ENCODE measurements at places on chromosomes 4 and X.

- DNase-seq: no peak
Observed at GRCh38 chr4:109179061-109179460, 123.4 kb downstream of the COL25A1 start.

DNA sequence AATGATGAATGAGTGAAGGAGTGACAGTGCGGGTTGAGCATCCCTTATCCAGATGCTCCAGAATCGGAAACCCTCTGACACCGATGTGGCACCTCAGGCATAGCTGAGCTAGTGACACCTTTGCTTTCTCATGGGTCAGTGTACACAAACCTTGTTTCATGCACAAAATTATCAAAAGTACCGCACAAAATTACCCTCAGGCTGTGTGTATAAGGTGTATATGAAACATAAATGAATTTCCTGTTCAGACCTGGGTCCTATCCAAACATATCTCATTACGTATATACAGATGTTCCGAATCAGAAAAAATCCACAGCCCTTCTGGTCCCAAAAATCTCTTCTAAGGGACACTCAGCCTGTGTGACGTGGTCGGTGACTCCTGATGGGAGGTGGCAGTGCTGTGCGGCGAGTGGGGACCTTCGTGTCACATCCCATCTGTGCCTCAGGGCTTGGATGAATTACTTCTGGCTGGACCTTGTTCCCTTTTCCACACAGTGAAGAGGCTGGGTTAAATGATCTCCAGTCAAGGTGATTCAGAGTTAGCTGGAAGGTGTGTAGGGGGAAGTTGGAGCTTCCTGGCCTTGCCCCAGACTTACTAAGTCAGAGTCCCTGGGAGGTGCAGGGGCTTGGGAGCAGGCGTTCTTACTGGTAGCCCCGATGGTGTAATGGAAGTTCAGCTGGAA lies 18.8 kb downstream of the RGS12 start:
- DNase-seq: no peak

- no peak for DNase-seq
Observed at GRCh38 chr4:5552451-5552850, 155.9 kb downstream of the EVC2 start.

- no peak for DNase-seq
Observed at GRCh38 chr4:51868449-51868847, 25.5 kb downstream of the DCUN1D4 start.

DNA sequence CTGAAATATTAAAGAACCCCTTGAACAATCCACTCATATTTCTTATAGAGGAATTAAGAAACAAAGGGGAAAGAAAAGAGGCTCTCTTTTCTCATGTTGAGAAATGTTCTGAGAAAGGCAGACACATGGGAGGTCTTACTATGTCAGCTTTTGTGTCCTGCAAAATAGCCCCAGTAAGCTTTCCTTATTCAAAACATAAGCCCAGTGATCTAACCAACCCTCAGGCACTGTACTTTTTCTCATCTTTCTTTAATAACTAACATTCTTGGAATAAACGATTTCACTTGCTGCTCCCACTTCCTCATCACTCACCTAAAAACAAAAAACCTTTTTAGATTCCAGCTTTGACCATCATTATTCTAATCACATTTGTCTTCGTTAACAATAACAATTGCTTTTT lies 115.9 kb downstream of the GLRA3 start:
- no peak for DNase-seq

DNA sequence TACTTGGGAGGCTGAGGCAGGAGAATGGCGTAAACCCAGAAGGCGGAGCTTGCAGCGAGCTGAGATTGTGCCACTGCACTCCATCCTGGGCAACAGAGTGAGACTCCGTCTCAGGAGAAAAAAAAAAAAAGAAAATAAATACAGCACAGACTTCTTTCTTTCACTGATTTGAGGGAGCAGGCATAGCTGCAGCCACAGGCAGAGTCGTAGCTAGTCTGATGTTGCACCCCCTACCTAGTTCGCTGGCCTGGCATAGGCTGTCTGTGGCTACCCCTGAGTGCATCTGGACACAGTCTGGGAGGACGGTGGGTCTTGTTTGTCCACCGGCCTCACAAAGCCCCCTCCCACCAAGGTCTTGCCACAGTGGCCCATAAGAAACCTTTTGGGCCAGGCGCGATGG lies 21.4 kb downstream of the IL3RA start:
- no peak for DNase-seq

- DNase-seq: no peak
Observed at GRCh38 chrX:15977644-15978043, 123.0 kb upstream of the AP1S2 start.

- DNase-seq: no peak
Observed at GRCh38 chrX:56281789-56282188, 49.6 kb downstream of the KLF8 start.

- no peak for DNase-seq
Observed at GRCh38 chrX:39018541-39018940, 217.3 kb downstream of the MID1IP1 start.

DNA sequence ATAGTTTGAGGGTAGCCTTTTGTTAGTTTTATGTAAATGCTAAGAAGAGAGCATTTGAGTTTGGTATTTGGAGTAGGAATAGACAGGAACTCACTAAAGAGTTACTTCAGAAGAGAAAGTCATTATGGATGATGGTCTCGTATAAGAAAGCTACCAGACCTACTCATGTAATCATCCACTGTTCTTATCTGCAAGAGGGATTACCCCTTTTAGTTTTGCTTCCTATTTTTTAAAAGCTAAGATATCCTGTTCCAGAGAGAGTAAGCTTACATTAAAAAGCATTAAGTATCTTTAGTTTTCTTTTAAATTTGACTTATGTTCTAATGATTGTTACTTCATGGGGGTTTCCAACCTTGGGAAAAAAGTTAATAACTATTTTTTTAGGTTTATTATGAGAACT lies 12.5 kb upstream of the ART3 start:
- DNase-seq: no peak

GRCh38 chr4:11602606-11603340 lies 174.1 kb upstream of the HS3ST1 start:
- DNase-seq: no peak

- no peak for DNase-seq
Observed at GRCh38 chrX:63755892-63756291, 29.1 kb downstream of the ARHGEF9 start.

GRCh38 chrX:1249101-1249887 lies 19.3 kb upstream of the CSF2RA start:
- DNase-seq: no peak

DNA sequence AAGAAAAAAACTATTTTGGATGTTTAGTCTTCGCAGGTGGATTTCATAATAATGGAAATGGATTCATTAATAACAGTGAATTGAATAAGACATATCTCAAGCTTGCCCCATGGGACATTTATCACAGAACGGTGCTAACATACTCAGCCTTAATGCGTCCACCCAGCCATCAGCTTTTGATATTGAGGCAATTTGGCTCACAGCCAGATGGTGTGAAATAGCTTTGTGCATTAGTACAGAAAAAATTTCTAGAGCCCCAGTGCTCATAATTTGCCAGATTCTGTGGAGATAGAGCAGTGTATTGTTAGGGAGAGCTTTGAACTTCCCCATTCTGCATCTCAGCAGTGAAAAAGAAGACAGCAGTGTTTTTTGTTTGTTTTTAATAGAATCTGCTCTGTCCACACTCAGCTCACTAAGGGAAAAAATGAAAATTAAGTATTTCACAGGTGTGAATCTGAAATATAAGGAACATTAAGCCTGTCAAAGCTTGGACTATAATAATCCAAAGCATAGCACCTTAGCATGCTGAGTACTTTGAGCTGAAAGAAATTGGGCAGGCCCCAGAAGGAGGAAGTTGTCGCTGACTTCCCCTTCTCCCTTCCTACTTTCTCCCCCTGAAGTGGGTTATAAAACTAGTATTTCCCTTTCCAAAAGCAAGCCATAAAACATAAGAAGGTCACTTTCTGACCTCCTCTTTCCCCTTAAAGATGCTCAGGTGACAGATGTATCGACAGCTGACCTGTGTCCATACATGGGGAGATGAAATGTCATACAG lies 295.8 kb downstream of the MAGEB5 start:
- DNase-seq: no peak

- no peak for DNase-seq
Observed at GRCh38 chr4:39227906-39228305, 45.6 kb downstream of the WDR19 start.

GRCh38 chrX:70231666-70232065 lies 2.8 kb upstream of the AWAT1 start:
- no peak for DNase-seq

DNA sequence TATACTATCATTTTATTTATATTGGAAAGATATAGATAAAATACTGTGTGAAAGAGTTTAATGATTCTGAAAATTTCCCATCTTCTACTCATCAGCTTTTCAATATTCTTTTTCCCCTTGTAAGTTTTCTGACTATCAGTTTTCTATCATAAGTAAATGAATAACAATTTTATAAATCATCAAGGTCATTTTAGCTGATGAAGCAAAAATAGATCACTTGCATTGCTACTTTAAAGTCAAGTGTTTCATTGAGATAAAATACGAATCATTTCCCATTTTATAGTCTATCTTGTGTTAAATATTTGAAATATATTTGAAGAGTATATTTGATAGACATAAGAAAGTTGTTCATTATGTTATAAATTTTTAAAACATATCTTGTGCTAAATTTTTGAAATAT lies 811.0 kb upstream of the GALNTL6 start:
- no peak for DNase-seq

DNA sequence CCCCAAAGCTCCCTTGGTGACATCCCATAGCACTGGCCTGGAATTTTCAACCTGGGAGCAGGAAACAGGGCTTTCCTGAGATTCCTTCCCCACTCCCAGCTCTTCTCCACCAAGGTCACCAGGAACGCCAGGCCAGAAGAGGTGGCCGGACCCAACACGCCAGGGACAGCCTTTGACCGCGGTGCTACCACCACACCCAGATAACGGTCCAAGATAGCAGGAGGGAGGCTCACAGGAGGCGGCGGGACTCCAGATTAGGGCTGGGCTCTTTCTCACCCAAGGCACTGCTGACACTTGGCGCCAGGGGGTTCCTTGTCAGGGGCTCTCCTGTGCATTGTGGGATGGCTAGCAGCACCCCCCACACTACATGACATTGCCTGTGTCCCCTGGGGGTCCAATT lies 22.9 kb downstream of the ZFYVE28 start:
- DNase-seq: no peak

DNA sequence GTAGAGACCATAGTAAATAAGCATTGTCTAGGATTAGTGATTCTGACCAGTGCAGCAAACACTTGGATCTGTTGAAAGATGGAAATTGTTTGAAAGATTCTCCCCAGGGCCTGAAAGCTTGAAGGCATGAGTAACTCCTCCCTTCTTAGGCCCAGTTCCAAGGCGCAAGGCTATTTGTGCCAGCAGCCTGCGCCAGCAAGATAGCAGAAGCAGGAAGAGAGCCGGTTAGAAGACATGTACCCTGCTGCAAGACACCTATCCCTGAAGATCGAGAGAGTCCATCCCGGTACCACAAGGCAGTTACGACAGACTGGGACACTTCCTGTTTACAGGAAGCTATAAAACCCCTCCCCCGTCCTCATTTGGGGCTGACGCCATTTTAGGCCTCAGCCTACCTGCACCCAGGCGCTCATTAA lies 72.4 kb upstream of the JADE1 start:
- DNase-seq: no peak

DNA sequence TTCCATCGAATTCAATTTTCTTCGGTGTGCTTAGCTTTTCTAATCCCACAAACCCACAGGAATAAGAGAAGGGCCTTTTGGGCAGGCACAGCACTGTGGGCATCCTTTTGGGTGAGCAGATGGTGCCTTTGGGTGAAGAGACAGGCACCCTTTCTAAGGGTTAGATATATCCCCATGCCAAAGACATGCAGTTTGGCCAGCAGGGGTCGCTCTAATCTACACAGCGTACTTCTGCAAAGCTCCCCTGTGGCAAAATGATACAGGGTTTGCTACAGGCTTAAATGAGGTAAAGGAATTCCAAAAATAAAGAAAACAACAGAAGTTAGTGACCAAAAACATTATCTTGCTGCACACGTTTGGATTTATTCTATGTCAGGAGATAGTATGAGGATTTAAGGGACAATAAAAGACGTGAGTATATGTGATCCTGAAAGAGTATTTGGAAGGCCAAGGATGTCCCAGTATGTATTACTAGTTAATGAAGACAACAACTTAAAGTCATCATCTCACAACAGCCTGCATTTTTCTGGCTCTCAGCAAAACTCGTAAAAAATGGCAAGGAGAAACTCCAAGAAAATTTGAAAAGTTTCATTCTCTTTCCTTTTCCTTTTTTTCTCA lies 49.5 kb downstream of the PHEX start:
- DNase-seq: peak; percentile 26

GRCh38 chr4:182826391-182826790 lies 90.8 kb downstream of the DCTD start:
- no peak for DNase-seq

DNA sequence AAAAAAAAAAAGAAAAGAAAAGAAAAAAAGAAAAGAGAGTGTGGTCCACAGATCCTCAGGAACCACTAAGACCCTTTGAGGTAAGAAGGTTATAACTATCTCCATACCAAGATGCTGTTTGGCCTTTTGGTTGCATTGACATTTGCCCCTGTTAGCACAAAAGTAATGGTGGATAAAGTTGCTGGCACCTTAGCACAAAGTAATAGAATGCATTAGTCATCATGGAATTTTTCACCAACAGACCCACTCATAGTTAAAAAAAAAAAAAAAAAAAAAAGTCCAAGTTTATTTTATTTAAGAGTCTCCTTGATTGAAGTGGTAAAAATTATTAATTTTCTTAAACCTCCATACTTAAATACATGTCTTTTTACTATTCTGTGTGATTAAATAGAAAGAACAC lies 78.4 kb upstream of the RBPJ start:
- no peak for DNase-seq

DNA sequence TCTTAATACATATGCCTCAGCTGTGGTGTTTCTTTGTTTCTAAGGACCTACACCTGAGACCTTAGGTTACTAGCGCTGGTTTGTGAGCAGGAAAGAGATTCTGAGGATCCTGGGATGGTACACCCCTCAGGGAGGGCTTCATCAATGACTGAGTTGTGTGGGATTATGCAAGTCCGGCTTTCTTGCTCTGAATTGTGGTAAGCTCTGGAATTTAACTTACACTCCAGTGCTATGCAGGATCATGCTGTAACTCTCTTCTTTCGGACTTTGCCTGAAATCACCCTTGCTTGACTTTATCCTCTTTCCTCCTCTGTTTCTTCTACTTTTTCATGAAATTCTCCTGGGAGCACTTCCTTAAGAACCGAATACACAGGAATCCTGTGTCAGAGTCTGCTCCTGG lies 431.5 kb upstream of the BOD1L1 start:
- no peak for DNase-seq

DNA sequence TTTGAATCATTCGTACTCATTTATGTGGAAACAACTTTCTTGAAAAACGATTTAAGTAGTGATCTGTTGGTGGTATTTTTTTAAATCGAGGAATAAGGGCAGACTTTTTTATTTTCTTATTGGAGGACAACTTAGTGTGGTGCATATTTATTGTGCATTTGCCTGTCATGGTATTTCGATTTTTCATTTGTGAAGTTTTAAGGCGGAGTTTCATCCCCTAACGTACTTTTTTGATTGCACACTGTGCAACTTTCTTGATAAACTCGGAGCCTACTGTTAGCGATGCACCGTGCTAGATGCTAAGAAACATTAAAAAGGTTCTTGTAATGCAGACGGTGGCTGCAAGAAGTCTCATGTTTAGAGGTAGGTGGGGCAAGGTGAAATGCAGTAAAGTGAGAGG lies 1.4 kb downstream of the ZFX start:
- no peak for DNase-seq

- no peak for DNase-seq
Observed at GRCh38 chr4:173024203-173024602, 144.4 kb upstream of the GALNT7 start.

Measured in stimulated activated CD8-positive, alpha-beta memory T cell treated with anti-CD3 and anti-CD28 coated beads, Interleukin-7, amount 100 ng/mL, for 24 hours (primary cell).